ENCODE measurements at places on chromosomes 1 and 21.

- DNase-seq: no peak
Measured at GRCh38 chr1:185491604-185492003, 174.6 kb upstream of the IVNS1ABP start.

- DNase-seq: no peak
Measured at GRCh38 chr1:83942914-83943313, 56.0 kb downstream of the TTLL7 start.

- DNase-seq: no peak
Measured at GRCh38 chr1:192729500-192729899, 79.3 kb upstream of the RGS2 start.

- DNase-seq: no peak
Measured at GRCh38 chr1:53145051-53145600, 2.7 kb upstream of the SLC1A7 start.

DNA sequence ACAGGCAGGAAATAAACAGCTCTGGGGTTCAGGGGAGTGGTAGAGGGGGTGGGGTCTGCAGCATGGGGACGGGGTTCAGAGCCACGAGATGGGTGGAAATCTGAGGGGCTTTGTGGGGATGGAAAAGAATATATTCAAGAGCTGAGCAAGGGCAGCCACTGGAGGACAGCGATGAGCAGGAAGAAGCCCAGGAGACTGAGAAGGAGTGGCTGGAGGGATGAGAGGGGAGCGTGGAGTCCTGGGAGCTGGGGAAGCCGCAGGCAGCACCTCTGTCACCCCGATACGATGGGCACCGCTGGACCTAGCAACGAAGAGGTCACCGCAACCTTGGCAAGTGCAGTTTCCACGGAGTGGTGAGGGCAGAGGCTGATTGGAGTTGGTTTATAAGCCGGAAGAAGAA, 10.0 kb upstream of the KCNAB2 start:
- DNase-seq: no peak

DNA sequence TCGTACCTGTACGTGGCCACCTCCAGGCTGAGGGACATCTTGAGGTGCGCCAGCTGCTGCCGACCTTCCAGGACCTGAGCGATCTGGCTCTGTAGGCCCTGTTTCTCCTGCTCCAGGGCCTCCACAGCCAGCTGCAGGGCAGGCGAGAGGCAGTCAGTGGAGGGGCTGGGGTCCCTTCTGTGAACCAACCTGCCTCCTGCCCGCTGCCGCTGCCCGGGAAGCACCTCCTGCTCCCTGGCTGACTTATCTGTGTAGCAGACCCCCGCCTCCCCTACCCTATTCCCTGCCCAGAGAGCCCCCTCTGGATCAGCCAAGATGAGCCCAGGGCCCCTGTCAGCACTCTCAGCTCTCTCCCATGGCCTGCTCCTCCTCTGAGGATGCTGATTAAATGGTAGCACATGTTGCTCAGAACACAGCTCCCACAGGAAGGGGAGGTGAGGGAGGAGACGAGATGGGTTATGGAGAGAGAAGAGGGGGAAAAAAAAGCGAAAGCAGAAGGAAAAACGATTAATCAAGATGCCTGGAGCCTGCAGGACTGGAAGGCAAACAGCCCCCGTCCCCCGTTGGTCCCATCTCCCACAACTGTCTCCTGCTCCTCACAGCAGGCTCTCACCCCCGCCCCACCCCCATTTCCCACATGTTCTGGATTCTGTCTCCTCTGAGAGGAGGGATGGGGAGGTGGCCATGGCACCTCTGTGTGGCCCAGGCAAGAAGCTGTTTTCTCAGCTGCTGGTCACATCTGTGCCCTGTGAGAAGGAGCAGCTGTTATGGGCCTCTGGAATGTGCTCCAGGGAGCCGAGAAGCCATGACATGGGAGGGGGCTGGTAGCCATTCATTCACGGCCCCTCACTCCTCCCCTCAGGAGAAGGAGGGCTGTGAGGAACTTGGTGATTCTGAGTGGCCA, 1.7 kb downstream of the NES start:
- DNase-seq: no peak

DNA sequence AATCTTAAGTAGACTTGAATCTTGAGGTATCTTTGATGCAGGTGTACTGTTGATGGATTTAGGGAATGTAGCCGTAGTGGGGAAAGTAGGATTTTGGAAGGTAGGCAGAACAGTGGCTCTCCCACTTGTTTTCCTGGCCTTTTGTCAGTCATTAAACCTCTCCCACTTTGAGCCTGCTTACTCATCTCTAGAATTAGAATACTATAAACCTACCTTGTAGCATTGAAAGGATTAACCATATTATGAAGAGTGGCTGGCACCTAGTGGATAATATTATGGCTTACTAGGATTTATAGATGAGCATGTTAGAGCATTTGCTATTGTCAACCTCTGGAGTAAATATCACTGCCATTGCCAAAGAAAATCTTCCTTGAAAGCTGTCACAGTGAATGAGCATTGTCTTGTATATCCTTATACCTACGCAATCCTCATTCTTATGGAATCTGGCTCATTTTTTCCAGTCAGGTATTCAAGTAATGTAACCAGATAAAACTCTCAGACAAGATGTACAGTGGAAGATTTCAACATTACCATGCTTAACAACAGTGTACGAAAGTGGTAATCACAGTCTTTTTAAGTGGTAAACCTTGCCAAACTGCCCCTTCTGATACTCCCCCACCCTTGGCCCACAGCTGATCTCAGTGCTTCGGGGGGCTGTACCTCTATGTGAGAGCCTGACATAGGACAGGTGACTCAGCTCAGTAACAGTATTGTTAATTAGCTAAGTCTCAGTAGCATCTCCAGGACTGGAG, 44.4 kb downstream of the SH3GLB1 start:
- DNase-seq: no peak

- peak; percentile 76 for DNase-seq
Measured at GRCh38 chr21:37153196-37153934, 80.3 kb downstream of the TTC3 start.

GRCh38 chr1:32179193-32179442, 357 bp upstream of the TXLNA start:
- DNase-seq: no peak

DNA sequence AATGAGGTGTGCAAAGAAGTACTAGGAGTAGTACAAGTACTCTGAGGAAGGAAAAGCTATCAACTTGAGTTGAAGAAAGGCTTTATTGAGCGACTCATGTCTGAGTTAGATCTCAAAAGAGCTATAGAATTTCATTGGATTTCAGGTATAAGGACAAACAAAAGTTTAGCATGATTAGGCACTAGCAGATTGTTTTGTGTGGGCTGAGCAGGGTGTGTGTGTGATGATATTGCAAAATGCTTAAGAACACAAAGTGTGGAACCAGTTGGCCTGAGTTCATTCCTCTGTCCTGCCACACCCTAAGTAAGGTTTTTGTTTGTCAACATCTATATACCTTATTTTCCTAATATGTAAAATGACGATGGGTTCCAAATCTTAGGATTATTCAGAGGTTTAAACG, 158.9 kb downstream of the KCNK2 start:
- DNase-seq: no peak

DNA sequence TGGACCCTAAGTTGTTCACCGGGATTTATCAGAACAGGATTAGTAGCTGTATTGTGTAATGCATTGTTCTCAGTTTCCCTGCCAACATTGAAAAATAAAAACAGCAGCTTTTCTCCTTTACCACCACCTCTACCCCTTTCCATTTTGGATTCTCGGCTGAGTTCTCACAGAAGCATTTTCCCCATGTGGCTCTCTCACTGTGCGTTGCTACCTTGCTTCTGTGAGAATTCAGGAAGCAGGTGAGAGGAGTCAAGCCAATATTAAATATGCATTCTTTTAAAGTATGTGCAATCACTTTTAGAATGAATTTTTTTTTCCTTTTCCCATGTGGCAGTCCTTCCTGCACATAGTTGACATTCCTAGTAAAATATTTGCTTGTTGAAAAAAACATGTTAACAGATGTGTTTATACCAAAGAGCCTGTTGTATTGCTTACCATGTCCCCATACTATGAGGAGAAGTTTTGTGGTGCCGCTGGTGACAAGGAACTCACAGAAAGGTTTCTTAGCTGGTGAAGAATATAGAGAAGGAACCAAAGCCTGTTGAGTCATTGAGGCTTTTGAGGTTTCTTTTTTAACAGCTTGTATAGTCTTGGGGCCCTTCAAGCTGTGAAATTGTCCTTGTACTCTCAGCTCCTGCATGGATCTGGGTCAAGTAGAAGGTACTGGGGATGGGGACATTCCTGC, 3.9 kb upstream of the OLFML3 start:
- peak; percentile 41 for DNase-seq

GRCh38 chr1:44436401-44437106, 31.5 kb downstream of the RNF220 start:
- DNase-seq: no peak

DNA sequence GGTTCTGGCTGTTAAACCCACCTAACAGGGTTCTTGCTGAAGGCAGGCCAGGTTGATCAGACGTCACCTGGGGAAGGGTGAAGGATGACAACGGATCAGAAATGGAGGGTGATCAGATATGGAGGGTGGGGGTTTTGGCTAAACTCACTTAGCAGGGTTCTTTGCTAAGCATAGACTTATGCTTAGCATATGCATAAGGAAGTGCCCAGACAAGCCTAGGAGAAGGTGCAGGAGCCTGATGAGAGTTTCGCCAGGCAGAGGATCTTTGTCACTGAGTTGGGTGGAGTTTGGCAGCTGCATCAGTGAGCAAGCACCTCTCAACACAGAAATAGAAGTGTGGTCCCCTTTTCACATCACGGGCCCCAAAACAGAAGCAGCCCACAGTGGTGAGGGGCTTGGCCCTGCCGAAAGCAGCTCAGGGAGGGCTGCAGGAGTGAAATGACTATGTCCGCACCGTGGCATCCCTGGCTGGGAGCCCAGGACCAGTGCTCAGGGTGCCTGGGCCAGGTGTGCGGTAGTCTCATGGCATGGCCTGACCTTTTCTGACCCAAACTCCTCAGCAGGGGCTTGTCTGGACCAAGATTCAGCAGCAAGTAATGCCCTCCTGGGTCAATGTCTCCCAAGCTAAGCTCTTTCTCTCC, 101.6 kb downstream of the AJAP1 start:
- DNase-seq: no peak

DNA sequence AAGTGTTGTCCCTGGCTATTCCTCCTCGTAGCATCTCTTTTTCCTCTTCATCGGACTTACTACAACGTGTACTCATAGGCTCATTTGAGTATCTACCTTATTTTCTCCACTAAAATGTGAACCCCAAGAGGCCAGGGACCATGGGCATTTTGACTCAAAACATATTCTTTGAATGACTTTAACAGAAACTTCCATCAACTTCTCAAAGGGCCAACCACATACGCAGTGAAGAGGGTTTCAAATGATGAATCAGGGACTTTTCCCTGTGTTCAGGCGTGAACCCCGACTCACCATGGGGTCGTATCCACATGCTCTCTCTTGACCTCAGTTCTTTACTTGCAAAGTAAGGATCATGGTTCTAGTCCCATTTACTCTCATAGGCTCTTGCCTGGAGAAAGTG, 20.2 kb upstream of the GPR137B start:
- no peak for DNase-seq

- no peak for DNase-seq
Measured at GRCh38 chr1:227942021-227942715, 5.6 kb downstream of the WNT9A start.

- no peak for DNase-seq
Measured at GRCh38 chr1:29691499-29691898, 455.2 kb downstream of the PTPRU start.

DNA sequence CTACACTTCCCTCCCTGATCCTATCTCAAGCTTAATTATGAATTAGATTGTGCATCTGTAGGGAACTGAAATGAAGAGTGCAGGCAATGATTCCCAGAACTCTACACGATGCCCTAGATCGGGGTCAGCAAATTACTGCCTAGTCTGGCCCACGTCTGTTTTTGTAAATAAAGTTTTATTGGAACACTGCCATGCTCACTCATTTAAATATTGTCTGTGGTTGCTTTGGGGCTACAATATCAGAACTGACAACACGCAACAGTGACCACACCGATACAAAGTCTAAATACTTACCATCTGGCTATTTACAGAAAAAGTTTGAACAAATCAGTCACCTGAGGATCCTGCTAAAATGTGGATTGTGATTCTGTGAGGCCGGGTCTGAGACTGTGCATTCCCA, 74.1 kb downstream of the PGBD5 start:
- DNase-seq: no peak

DNA sequence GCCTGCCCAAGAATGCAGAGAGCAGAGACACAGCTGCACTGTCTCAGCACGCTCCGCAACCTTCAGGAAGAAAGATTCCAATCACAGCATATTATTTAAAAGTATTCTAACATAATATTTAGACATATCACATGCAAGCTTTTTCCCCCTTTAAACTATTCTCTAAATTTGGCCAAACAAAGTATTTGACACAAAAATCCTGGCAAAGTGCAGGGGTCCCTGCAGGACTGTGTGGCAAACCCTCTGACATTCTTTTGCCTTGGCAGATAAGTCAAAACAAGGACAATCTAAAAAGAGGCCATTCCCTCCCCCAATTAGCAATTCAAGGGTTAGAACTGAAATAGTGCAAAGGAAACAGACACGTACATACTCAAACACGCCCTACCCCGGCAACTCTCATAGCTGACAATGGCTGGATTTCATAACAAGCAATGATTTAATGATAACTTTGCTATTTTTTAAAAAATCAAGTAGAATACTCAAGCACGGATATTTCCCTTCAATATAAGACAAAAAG, 225.3 kb downstream of the MRPL39 start:
- no peak for DNase-seq

GRCh38 chr21:46157987-46158451, 2.6 kb upstream of the FTCD start:
- DNase-seq: no peak

- DNase-seq: no peak
Measured at GRCh38 chr1:232423591-232423990, 206.3 kb downstream of the SIPA1L2 start.

DNA sequence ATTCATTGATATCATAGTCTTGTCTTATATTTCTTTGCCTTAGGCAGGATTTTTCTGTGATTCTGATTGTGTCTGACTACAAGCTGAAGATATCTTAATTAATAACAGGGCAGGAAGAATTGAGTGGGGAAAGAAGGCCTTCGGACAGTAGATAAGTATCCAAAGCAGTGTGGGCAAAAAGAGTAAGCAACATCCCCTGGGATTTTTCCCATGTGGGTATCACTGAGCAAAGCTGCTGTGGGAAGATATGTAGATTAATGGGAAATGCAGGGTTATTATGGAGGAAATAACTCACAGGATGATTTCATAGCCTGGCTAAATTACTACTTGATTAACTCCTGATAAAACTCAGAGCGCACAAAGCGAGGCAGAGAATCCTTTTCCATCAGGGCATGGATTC, 55.7 kb downstream of the RGS5 start:
- DNase-seq: peak; percentile 14

DNA sequence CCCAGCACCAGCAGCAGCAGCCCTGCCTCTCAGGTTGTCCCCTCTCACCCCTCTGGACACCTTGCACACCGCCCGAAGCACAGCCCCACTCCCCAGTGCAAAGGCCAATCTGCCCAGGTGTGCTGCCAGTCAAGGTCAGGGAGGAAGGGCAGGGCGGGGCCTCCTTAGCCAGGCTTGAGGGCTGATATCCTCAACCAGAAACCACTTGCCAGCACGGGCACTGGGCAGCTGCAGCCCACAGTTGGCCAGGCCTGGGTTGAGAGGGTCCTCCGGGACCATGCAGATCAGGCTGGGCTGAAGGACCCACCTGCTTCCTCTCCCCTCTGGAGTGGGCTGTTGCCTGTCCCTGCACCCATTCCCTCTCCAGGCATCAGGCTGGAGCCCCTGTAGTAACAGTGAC, 588.3 kb downstream of the NPHP4 start:
- DNase-seq: no peak

Measured in fibroblast of skin of left biceps (primary cell).